Melanocyte of skin (primary cell): ENCODE measurements at places on chromosomes 1 and 21. TPM values are rescaled to one million over a fixed set of nuclear protein-coding genes. Genes with fewer than 3 reads are reported as not detected.

Gene CADM3
- total RNA-seq: 11.4 and 18.5 TPM in 2 replicates

Gene RBM11
- total RNA-seq: 2.0 and 3.3 TPM in 2 replicates

Gene RAP1GAP
- 4.8 and 6.7 TPM in 2 replicates for total RNA-seq

Gene SAMSN1
- not detected in 2 replicates for total RNA-seq

Gene ADORA1
- not detected in 2 replicates for total RNA-seq

Gene HPCA
- not detected in 2 replicates for total RNA-seq

Gene ACKR1
- total RNA-seq: under 0.01 and 0.36 TPM in 2 replicates

Gene SLFNL1
- under 0.01 and 0.31 TPM in 2 replicates for total RNA-seq

Gene TMPRSS15
- total RNA-seq: not detected in 2 replicates

Gene VPS72
- total RNA-seq: 47.6 and 49.8 TPM in 2 replicates

Gene CCDC190
- total RNA-seq: not detected in 2 replicates

Gene AADACL3
- not detected in 2 replicates for total RNA-seq

Gene RPTN
- total RNA-seq: not detected in 2 replicates

Gene WNT2B
- total RNA-seq: 0.33 and 0.46 TPM in 2 replicates

Gene CTSS
- 5.7 and 8.2 TPM in 2 replicates for total RNA-seq

Gene P3H1
- total RNA-seq: 44.0 and 78.9 TPM in 2 replicates

Gene ESRRG
- under 0.01 and 0.73 TPM in 2 replicates for total RNA-seq

Gene TTC22
- total RNA-seq: not detected in 2 replicates

Gene NADK
- 62.6 and 72.7 TPM in 2 replicates for total RNA-seq

Gene TMEM200B
- 2.8 and 4.7 TPM in 2 replicates for total RNA-seq

Gene FCRL6
- not detected in 2 replicates for total RNA-seq

Gene EDN2
- total RNA-seq: not detected in 2 replicates

Gene NUDT4B
- 21.8 and 29.9 TPM in 2 replicates for total RNA-seq

Gene PRR9
- not detected in 2 replicates for total RNA-seq

Gene CFHR4
- total RNA-seq: not detected in 2 replicates

Gene TIMM17A
- 46.5 and 59.6 TPM in 2 replicates for total RNA-seq

Gene IGSF5
- under 0.01 TPM in 1 of 2 replicates, not detected in the other for total RNA-seq

Gene ZNF648
- total RNA-seq: not detected in 2 replicates

Gene SLC1A7
- total RNA-seq: not detected in 2 replicates

Gene PTAFR
- total RNA-seq: 0.15 TPM in 1 of 2 replicates, not detected in the other

Gene TRIM58
- total RNA-seq: 0.15 and 0.33 TPM in 2 replicates

Gene IGSF9
- total RNA-seq: under 0.01 TPM in 1 of 2 replicates, not detected in the other

Gene MIXL1
- under 0.01 and 0.33 TPM in 2 replicates for total RNA-seq

Gene SYNC
- 20.8 and 28.3 TPM in 2 replicates for total RNA-seq

Gene MANEAL
- 1.4 and 1.5 TPM in 2 replicates for total RNA-seq

Gene CLIC6
- under 0.01 TPM in 1 of 2 replicates, not detected in the other for total RNA-seq

Gene ZNF695
- 4.5 and 5.7 TPM in 2 replicates for total RNA-seq

Gene ABCG1
- total RNA-seq: under 0.01 and 0.73 TPM in 2 replicates

Gene SNRPE
- total RNA-seq: 32.0 and 49.4 TPM in 2 replicates

Gene RGSL1
- total RNA-seq: not detected in 2 replicates

Gene CCDC17
- 1.00 and 1.4 TPM in 2 replicates for total RNA-seq

Gene NGF
- total RNA-seq: not detected in 2 replicates

Gene TEX38
- total RNA-seq: not detected in 2 replicates

Gene HEYL
- 0.36 TPM in 1 of 2 replicates, not detected in the other for total RNA-seq

Gene CITED4
- 0.33 and 2.0 TPM in 2 replicates for total RNA-seq

Gene RSPH1
- 0.15 TPM in 1 of 2 replicates, not detected in the other for total RNA-seq

Gene CLDN14
- total RNA-seq: not detected in 2 replicates

Gene DCDC2B
- total RNA-seq: not detected in 2 replicates

Gene FCN3
- not detected in 2 replicates for total RNA-seq

Gene DIRAS3
- total RNA-seq: 0.33 and 9.3 TPM in 2 replicates
